NCI-H2081 (cell line): ENCODE measurements at places on chromosomes 6 and 20.

DNA sequence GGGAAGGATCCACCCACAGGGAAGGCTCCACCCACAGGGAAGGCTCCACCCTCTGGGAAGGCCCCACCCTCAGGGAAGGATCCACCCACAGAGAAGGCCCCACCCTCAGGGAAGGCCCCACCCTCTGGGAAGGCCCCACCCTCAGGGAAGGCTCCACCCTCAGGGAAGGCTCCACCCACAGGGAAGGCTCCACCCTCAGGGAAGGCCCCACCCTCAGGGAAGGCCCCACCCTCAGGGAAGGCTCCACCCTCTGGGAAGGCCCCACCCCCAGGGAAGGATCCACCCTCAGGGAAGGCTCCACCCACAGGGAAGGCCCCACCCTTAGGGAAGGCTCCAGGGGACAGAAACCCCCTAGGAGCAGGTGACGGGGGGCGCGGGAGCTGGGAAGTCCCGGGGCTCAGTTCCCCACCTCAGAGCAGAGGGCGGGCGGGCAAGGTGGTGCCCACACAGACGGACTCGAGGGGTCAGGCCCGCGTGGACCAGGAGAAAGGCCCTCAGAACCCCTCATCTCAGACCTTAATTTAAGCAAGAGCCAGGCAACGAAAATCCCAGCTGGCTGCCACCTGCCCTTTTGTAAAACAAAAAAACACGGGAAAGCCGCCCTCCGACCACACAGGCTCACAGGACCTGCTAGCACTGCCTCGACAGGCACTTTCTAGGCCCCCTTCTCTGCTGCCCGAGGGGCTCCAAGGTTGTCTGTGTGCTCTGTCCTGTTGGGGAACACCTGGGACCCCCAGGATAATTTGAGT is 39.7 kb downstream of the KCNQ2 start:
- no peak for DNase-seq

DNA sequence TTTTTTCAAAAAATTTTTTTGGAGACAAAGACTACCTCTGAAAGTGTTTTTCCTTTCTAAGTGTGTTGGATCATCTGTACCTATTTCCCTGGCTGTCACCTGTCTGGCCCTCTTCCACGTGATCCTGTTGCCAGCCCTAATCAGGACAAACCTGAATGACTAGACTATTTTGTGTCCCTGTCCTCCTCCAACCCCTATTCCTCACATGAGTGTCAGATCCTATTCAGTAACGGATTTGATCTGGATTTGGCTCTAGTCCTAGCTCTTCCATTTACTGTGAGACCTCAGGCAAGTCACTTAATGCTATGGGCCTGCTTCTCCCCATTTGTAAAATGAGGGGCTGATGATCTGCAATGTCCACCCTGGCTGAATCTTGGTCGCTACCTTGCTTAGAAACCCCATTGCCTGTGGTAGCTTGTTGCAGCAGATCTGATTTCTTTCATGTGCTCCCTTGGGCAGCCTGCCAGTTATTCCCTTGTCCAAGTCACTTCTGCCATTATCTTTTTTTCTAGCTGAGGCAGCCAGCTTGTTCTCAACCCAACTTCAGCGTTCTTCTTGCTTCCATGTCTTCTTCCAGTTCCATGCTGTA is 4.8 kb downstream of the PHF20 start:
- DNase-seq, result peak; percentile 20

GRCh38 chr6:54194067-54194466 is 82.8 kb downstream of the MLIP start:
- DNase-seq, result no peak

DNA sequence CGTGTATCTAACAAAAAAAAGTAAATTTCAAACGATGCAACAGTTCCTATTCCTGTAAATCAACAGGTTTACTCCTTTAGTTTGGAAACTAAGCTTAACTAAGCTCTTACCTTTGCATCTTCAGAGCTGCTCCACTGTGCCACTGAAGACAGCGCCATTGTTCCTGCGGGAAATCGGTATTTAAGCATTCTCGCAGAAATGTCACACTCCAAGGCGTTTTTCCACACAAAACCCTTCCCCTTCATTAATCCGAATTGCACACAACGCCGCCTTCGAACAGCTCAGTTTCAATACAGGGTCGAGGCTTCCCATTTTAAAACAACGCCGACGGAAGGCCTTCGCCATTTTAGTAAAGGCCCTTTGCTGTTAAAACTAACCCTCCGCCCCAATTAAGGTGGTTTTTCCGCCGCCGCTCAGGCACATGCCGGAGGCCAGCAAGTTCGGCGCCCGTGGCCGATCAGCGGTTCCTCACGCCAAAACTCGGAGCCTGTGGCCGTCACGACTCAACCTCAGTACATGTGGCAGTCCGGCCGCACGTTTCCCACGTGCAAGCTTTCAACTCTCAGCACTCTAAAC is 35.4 kb upstream of the SYNCRIP start:
- DNase-seq, result no peak

GRCh38 chr20:5492937-5493336 is 176.2 kb upstream of the PROKR2 start:
- no peak for DNase-seq

DNA sequence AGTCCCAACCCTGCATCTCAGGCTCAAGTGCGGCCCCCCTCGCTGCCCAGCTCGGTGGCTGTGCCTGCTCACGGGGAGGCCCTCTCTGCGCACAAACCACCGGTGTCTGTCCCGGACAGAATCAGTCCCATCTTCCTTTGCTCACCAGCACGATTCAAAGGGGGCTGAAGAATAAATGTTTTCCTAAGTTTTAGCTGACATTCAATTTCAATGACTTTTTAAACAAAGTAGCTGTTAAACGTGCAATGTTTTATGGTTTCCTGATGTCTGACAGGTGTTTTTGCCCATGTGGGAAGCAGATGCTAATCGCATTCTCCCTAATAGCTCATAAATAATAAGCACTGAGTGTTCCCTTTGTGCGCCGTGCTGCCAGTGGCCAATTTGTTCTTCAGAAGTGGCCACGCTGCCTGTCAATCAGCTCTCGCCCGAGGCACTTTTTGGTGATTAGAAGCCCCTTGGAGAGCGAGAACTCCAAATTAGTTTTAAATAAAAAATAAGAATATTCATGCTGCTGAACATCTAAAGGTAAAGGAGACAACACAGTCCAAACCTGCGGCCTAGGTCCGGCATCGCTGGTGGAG is 26.3 kb downstream of the BHLHE23 start:
- DNase-seq, result peak; percentile 87

GRCh38 chr6:54074578-54075195 is 36.6 kb upstream of the MLIP start:
- no peak for DNase-seq

DNA sequence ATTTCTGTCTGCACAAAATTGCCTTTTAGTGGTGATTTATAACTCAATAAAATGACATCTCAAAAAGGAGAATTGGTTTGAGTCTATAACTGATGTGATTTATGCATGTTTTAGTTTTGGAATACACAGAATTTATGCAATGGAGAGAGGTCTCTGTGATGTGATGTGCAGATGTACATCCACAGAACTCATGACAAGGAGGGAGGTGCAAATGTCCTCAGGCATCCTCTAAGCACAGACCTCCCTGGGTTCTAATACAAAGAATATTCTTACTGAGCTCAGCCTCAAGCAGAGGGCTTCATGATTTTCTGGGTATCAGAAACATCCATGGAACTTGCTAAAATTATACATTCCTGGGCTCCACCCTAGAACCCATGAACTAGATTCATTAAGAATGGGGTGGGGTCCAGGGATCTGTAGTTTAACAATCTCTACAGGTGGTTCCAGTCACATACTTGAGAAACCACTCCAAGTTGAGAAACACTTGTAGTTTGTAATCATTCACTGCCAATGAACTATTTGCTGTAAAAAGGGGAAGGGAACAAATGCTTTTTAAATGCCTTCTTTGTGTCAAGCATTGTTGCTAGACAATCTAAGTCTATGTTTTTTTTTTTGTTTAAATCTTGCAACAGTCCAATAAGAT is 60.2 kb upstream of the NEDD9 start:
- no peak for DNase-seq

GRCh38 chr6:142384519-142385254 is 82.9 kb downstream of the ADGRG6 start:
- DNase-seq, result no peak

GRCh38 chr6:129364037-129364436 is 345.9 kb downstream of the ARHGAP18 start:
- DNase-seq, result peak; percentile 59

GRCh38 chr20:37723668-37724067 is 29.8 kb downstream of the CTNNBL1 start:
- DNase-seq, result no peak

DNA sequence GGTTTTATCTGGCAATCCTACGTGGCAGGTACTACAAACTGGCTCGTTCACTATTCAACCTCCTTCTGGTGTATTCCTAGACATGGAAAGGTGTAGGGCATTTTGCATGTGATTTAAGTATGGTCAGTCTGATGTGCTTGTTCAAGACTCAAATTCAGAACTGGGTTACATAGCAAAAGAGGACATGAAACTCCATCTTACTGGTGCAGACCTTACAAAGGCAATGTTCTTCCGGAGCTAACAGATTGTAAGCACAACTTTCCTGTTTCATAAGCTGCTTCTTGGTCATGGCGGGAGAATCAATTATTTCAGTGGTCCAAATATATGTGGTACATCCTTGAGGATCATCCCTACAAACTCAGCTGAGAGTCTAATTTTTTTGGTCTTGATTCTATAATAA is 703.4 kb downstream of the EPM2A start:
- DNase-seq, result no peak

DNA sequence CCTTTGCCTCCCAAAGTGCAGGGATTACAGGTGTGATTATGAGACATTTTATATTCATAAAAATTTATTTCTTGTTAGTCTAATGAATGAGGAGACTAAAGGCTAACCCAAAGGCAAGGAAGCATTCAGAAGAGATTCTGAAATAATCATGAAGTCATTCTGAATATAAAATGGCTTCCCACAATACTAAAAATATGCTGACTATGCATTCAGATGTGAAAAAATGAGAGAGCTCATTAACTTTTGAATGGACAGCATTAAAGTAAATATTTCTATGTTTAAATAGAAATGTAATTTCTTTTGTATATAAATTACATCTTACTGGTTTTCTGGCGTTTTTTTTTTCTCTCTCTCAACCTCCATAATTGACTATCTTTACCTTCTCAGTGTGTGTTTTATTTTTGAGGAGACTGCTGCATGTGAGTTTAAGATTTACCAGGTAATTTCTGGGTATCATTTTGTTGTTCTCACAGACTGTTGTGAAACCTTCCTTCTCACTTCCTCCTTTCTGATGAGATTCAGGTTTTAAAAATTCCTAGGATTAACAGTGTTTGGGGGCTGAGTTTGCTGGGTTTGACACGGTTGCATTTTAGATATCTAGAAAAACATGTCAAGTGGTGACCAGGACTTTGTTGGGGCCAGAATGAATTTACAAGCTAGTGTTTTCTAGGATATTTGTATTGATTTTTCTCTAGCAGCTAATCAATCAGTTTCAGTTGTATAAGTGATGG is 316.6 kb downstream of the CDKAL1 start:
- DNase-seq, result no peak

GRCh38 chr20:2984956-2985661 is 58.3 kb upstream of the GNRH2 start:
- no peak for DNase-seq

DNA sequence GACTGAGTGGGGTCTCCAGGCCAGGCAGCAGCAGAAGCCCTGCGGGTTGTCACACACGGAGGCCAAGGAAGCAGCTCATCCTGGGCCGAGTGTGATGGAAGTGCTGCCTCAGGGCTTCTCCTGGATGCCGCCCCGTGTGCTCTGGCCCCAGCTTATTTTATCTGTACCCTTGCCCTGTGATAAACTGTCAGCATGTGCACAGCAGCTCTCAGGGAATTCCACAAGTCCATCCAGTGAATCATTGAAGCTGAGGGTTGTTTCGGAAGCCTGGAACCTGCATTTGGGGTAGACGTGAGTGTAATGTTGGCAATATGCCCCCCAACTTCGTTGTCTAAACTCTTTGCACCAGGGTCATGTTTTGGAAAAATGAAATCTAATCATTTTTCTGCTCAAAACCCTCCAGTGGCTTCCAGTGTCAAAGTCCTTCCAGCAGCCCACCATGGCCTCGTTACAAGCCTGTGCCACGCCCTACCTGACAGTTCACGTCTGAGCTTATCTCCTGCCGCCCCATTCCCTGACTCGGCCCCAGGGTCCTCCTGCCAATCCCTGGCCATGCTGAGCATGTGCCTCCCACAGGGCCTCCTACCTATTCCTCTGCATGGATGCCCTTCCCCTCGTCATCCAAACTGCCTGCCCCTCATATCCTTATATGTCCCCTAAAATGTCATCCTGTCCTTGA is 168.1 kb upstream of the THBS2 start:
- no peak for DNase-seq

DNA sequence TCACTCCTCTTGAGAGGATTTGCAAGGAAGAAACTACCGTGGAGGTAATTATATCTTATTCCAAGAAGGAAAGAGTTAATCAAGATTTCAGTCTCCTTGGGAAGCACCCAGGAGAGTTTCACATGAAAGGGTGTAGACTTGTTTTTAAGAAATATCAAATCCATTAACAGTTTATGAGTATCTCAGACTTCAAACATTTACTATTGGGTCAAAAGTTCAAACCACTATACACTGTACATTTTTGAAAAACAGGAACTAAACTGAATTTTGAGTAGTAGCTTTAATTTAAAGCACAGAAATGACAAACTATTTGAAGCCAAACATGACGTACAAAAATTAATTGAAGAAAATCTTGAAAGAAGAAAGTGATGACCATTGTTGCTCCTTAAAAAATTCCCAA is 164.0 kb downstream of the FOXC1 start:
- no peak for DNase-seq

GRCh38 chr6:16822975-16823717 is 61.9 kb upstream of the ATXN1 start:
- DNase-seq, result no peak

- DNase-seq, result peak; percentile 73
These were observed 120.0 kb downstream of the GRM4 start for GRCh38 chr6:34025861-34026260.

DNA sequence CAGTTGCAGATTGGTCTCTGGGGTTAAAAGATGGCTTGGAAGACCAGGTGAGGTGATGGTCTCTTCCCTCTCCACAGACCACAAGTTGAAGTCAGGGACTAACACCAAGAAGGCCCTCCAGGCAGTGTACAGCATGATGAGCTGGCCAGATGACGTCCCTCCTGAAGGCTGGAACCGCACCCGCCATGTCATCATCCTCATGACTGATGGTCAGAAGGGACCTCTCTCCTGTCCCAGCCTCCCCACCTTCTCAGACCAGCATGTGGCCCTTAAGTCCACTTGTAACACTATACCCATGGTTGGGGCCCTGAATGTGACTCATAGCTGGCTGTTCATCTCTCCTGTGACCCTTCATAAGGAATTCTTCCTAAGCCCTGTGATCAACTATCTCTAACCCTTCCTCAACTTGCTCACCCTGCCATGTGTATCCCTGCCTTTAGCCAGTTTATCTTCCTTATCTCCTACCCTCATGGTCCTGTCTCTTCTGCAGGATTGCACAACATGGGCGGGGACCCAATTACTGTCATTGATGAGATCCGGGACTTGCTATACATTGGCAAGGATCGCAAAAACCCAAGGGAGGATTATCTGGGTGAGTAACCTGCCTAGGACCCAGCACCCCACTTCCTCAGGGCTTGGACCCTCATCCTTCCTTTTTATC is 3.0 kb downstream of the CFB start:
- no peak for DNase-seq
